ENCODE measurements at places on chromosomes 16 and 17.

- no peak for DNase-seq
Measured at GRCh38 chr16:733382-734207, 6.7 kb downstream of the HAGHL start.

DNA sequence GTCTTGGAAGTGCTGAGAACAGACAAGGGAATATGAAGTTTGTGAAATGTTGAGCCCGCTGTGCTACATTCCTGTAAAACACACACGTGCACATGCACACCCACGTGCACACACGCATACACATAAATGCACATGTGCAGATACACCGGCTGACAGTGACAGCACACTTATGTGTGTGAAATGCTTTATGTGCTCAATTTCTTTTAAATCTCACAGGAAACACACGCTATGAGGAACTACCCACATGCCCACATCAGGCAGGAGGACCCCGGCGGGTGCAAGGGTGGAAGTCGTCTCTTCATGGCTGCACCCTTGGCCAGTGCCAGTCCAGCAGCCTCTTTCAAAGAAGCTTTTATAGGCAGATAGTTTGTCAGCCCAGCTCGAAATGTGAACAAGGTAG lies 561 bp upstream of the WFDC1 start:
- DNase-seq: peak; percentile 33

DNA sequence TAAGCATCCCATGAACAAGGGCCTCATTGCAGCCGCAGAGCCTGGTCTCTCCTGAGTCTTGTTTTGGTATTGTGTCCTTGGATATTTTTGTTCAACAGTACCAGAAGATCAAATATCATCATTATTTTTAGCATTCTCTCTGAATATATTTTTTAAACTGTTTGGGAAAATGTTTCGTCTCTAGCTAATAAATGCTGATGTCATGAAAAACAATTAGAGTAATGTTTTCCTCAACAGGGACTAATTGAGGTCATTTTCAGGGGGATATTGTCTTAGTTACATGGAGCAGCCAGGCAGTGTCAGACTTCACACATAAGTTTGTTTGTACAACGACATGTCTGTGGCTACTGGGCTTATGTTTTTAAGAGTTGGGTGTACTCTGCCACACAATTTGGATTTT lies 805.3 kb upstream of the SOX9 start:
- no peak for DNase-seq

DNA sequence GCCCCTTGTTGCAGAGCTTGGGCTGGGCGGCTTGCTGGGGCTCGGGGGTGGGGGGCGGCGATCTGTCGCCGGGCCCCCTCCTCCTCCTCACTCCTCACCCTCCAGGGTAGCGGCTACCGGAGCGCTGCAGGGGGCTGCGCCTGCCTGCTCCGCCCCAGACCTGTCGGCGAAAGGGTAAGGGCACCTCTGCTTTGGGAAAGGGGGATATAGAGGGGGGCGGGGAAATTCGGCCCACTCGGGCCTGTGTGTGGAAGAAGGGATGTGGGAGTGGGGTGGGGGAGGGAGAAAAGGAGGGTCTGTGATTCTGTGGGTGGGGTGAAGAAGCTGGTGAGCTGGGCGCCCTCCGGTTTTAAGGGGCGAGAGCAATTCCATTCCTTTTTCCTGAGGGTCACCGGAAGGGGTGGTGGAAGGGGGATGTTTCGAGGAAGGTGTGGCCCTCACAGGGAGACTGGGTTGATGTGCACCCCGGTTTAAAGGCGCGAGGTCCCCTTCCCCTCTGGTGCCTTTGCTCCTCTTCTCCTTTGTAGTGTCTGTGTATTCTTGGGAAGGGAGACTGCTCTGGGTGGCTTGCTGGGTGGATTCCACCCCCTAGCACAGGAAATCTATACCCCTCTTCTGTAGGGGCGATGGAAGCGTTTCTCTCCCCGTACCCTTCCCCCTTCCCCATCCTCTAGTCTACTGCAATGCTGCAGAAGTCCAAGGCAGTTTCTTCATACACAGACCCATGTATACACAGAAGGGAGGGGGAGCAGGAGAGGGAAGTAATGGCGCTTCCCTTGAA lies 878 bp downstream of the TAOK1 start:
- DNase-seq: peak; percentile 66

- peak; percentile 71 for DNase-seq
Measured at GRCh38 chr16:11554053-11554452, 32.7 kb downstream of the LITAF start.

GRCh38 chr17:80358861-80359260 lies 56.1 kb upstream of the ENDOV start:
- DNase-seq: no peak

GRCh38 chr16:68786685-68787418 lies 49.8 kb downstream of the CDH1 start:
- no peak for DNase-seq

DNA sequence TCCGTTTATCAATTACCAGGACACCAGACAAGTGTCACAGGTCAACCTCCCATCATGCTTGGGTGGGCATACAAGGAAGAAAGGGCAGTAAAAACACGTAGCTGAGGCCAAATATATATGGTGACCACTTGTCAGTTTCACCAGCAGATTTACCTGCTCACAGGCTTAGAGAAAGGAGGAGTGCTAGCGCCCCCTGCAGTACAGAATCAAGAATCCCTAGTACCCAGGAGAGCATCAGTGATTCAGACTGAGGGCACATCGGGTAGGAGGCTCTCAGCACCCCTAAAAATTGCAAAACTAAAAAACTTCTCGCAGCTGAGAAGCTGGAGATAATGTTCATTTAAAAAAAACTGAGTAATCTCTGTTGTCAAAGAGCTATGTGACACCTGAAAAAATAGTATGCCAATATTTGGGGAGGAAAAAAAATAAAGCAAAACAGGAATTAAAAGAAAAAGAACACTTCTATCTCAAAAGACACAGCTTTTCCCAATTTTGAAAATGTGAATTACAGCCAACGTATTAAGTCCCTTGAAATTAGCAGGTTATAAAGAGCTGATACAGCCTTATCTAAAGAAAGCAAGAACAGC lies 21.2 kb upstream of the MON1B start:
- DNase-seq: peak; percentile 67

DNA sequence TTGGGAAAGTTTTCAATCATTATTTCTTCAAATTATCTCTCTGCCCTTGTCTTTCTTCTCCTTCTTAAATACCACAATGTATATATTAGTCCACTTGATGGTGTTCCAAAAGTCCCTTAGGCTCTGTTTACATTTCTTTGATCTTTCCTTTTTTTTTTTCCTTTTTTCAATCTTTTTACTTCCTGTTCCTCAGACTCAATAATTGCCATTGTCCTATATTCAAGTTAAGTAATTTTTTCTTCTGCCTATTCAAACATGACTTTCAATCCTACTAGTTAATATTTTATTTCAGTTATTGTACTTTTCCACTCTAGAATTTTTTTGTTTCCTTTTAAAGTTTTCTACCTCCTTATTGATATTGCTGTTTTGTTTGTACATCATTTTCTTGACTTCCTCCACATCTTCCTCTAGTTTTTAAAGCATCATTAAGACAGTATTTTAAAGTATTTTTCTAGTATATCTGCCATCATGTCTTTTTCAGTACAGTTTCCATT lies 15.8 kb upstream of the UQCRC2 start:
- DNase-seq: no peak

- no peak for DNase-seq
Measured at GRCh38 chr17:7496470-7497183, 12.5 kb downstream of the POLR2A start.

GRCh38 chr16:8763899-8764298 lies 33.5 kb downstream of the TMEM186 start:
- no peak for DNase-seq

GRCh38 chr17:66941249-66941648 lies 23.3 kb upstream of the CACNG4 start:
- no peak for DNase-seq

- DNase-seq: no peak
Measured at GRCh38 chr17:17028059-17028877, 14.0 kb upstream of the MPRIP start.

DNA sequence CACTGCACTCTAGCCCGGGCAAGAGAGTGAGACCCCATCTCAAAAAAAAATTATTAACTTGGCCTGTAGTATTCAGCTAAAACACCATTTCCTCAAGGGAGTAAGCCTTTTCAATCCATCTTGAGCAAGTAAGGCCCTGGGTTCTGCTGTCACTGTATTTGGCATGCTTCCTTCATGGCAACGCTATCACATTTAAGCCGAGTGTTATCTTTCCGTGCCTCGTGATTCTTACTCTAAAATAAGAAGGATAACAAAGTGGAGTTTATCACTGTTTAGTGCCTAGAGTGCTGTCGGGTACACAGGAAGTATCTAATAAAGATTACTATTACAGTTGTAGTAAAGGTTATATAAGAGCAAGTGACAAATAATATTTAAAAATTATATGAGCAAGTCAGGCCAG lies 8.8 kb downstream of the VPS53 start:
- DNase-seq: no peak

DNA sequence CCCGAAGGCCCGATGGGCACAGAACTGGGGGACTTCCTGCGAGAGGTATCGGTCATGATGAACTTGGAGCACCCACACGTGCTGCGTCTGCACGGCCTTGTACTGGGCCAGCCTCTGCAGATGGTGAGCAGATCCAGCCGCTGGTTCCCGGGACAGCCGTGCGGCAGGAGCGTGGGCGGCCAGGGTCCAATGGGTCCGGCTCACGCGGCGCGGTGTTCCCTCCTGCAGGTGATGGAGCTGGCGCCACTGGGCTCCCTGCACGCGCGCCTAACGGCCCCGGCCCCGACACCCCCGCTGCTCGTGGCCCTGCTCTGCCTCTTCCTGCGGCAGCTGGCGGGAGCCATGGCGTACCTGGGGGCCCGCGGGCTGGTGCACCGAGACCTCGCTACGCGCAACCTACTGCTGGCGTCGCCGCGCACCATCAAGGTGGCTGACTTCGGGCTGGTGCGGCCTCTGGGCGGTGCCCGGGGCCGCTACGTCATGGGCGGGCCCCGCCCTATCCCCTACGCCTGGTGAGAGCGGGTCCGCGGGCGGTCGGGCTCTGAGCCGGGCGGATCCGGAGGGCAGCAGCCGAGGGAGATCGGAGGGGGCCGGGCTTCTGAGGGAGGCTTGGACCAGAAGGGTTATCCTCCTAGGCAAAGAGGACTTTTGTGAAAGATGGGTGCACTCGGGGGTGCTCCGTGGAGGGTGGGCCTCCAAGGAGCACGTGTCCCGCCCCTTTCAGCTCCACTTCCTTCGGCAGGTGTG lies 3.0 kb downstream of the TNK1 start:
- DNase-seq: no peak

DNA sequence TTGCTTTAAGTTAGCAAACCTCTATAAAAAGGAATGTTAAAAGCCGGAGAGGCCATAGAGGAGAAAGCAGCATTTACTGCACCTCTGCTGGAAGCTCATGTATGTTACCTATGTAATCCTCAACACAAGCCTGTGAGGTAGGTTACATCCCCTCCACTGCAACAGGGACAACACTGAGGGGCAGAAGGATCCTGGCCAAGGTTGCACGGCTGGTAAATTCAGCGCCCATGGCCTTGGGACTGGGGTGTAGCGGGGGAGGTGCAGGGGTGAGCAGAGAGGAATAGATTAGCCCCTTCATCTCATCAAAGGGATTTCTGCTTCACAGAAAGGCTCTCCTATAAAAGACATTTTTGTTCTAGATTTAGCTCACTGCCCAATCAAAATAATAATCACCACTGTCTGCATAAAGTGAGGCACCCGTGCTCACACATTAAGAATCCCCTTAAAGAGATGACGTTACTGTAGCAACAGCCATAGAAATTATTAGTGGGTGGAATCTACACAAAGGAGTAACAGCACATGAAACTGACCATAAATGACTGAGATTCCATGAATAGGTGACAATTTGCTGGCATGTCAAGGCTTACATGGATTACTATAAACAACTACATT lies 3.3 kb downstream of the ZCCHC14 start:
- DNase-seq: no peak

GRCh38 chr17:3735515-3735914 lies 11.8 kb downstream of the HASPIN start:
- peak; percentile 20 for DNase-seq

- DNase-seq: no peak
Measured at GRCh38 chr17:4175921-4176807, 33.2 kb downstream of the CYB5D2 start.

DNA sequence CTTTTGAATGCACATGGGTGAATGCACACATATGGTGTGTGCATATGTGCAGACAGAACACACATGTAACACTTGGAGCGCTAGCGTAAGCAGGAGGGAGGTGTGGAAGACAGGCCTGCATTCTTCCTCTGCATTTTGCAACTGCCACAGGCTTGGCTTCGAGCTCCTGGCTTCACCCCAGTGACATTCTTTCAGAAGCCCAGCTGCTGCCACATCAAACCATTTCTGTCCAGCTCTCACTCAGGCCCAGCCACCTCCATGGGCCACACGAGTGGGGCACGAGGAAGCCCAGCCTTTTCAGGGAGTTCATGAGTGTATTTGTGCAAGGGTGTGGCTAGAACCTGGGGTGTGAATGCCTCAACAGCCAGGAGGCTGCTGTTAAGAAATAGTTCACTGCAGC lies 18.8 kb downstream of the LGALS3BP start:
- DNase-seq: no peak

GRCh38 chr16:77468831-77469230 lies 34.0 kb upstream of the ADAMTS18 start:
- DNase-seq: no peak

DNA sequence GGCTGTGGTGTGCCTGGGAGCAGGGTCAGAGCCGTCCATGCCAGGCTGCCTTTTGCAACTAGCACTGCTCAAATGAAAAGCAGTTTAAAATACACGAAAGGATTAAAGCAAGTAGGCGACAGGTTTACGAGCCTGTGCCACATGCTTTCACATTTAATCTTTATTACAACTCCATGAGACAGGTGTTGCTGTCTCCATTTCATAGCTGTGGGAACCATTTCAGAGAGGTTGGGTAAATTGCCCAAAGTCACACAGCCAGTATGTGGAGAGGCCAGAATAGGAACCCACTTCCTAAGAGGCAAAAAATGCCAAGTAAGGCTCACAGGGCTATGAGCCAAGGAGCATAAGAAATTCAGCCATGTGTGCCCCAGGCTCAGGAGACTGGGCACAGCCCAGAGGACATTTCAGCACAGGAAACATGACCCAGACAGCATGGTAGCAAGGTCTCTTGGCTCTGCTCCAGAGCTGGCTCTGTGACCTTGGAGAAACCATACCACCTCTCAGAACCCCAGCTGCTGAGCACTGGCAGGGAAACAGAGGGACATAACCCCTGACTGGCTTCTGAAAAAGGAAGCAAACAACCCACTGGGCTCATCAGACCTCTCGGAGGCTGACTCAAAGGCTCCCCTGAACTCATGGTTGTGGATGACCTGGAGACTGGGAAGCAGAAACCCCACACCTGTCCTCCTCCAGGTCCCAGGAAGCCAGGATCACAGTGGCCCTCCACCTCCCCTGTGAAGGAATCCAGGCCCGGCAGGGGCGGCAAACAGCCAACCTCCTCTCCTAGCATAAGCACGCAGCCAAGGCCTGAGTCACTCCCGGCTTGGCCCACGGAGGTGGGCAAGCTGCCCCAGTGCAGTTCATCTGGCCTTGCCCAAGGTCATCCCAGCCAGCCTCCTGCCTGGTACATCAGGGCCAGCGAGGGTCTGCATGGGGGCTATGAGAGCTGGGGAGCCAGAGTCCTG lies 40.3 kb upstream of the MRPS23 start:
- peak; percentile 51 for DNase-seq

DNA sequence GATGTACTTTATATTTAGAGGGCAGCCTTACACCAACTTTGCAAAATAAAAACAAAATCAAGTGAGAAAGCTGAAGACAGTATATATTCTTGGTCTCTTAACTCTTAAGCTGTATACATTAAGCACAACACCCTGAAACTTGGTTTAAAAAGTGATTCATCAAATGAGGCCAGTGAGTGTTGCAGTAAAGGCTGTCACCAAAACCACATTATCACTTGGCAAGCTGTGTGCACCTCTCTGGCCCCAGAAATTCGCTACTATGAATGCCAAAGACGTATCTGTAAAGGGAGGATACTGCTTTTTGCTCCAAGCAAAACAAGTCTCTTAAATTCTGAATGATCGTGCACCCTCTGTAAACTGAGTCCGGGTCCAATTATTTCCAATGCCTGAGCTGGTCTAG lies 163.9 kb downstream of the ZFHX3 start:
- DNase-seq: no peak
